ENCODE measurements at places on chromosomes 1 and 21.

GRCh38 chr1:220287129-220287528 lies 14.9 kb upstream of the RAB3GAP2 start:
- no peak for DNase-seq

DNA sequence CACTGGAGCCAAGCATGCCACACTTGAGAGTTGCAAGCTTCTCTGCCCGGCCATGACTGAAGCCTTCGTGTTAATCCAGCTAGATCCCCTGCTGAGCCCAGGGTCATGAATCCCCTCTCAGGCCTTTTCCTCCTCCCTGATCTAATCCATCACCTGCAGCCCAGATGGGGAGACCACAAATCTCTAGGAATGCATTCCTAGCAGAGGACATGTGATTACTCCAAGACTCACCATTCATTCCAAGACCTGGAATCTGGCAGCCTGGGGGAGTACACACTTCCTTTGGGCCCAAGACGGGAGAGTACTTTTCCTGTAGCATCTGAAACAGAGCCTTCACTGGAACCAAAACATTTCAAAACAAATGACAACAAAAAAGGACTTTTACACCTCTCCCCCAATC lies 269.3 kb upstream of the NFIA start:
- no peak for DNase-seq

- DNase-seq: no peak
Observed at GRCh38 chr1:48242141-48242736, 19.7 kb downstream of the SLC5A9 start.

GRCh38 chr1:208599063-208599462 lies 354.9 kb upstream of the PLXNA2 start:
- no peak for DNase-seq

GRCh38 chr1:213266983-213267772 lies 216.1 kb downstream of the RPS6KC1 start:
- no peak for DNase-seq

GRCh38 chr21:34838956-34839820 lies 170.4 kb downstream of the CLIC6 start:
- no peak for DNase-seq

GRCh38 chr1:234315091-234315541 lies 58.1 kb upstream of the COA6 start:
- peak; percentile 52 for DNase-seq

DNA sequence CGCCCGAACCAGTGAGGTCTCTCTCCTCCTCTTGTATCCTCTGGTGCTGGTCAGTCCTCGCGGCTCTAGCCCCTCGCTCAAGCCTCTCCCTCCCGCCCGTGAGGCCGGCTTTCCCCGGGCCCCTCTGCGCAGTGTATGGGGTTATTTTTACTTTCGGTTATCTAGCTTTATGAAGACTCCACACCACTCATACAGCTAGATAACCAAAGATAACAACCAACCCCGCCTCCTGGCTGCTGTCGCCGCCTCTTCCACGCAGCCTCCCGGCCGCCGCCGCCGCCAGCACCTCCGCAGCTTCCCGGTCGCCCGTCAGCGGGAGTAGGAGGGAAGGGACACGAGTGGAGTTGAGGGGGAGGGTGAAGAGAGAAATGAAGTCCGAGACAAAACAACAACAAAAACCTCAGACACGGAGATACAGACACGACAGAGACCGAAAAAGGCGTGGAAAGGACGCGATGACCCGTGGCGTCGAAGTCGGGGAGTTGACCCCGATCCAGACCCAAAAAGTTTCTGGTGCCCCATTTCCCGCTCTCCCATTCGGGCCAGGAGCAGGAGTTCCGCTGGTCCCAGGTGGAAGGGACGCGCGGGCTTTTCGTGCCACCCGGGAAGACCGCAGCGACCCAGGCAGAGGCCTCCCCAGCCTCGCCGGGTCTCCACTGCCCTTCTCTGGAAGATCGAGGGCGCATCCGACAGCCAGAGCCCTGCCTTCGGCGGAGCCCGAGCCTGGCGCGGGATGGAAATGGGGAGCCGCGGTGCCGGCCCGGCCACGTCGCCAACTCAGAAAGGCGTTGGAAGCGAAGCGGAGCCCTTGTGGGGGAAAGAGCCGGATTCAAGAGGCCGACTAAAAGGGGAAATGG lies 51.4 kb downstream of the RHBG start:
- DNase-seq: no peak

GRCh38 chr21:42213082-42213774 lies 5.7 kb upstream of the ABCG1 start:
- no peak for DNase-seq

DNA sequence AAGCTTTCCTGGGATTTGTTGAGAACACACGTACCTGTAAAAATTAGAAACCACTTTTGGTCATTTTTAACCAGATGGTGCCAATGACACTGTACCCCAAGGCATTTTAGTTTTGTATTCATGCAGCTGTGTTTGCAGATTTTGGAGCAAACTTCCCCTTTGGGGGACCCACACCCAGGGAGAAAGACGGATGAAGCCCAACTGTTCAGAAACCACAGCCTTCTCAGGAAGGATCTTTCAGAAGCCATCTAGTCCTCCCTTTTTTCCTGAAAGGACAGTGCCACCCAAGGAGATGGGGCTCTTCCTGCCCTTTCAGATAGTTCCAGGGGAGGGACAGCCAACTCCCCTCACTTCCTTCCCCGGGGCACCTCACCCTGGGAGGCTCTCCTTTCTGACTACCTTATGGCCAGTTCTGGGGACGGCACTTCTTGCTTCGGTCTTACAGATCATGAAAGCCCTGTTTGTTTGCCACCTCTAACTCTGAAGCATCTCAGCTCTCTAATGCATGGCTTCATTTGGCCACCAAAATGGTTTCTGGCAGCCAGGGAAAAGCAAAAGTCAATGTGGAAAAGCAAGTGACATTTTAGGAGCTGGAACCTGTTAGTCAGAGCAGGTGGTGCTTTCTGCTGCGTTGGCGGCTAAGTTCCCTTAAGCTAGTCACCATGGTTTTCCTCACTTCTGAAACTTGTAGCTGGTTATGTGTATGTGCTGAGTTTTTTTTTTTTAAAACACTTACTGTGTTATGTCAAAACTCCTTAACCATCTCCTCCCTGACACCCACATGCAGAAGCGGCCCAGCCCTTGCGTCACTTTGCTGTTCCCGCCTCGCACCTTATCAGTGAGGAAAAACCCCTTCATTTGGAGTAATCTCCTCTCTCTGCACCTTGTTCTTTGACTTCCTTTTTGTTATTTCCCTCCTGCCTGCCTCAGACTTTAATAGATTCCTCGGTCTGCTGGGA lies 10.1 kb downstream of the TMCC2 start:
- no peak for DNase-seq

GRCh38 chr1:22410928-22411495 lies 40.6 kb upstream of the ZBTB40 start:
- no peak for DNase-seq

DNA sequence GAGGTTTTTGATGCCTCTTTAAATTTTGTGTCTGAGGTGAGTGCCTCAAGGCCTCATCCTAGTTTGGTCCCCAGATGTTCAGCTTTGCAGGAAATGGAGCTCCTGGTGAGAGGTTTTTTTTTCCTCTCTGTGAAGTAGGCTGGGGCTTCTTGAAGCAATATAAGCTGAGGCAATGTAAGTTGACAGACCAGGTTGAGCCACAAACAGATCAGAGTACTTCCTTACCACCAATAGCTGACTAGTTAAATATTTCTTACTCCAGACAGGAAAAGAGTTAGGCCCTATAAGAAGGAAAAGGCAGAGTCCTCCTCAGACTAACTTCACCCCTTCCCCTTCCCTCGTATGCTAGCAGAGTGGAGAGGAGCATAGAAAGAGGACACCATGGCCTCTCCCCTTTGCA lies 341.0 kb downstream of the LMO4 start:
- DNase-seq: no peak

- DNase-seq: no peak
Observed at GRCh38 chr1:177044390-177044789, 120.1 kb downstream of the ASTN1 start.

- DNase-seq: no peak
Observed at GRCh38 chr1:169271098-169271497, 96.5 kb downstream of the NME7 start.

DNA sequence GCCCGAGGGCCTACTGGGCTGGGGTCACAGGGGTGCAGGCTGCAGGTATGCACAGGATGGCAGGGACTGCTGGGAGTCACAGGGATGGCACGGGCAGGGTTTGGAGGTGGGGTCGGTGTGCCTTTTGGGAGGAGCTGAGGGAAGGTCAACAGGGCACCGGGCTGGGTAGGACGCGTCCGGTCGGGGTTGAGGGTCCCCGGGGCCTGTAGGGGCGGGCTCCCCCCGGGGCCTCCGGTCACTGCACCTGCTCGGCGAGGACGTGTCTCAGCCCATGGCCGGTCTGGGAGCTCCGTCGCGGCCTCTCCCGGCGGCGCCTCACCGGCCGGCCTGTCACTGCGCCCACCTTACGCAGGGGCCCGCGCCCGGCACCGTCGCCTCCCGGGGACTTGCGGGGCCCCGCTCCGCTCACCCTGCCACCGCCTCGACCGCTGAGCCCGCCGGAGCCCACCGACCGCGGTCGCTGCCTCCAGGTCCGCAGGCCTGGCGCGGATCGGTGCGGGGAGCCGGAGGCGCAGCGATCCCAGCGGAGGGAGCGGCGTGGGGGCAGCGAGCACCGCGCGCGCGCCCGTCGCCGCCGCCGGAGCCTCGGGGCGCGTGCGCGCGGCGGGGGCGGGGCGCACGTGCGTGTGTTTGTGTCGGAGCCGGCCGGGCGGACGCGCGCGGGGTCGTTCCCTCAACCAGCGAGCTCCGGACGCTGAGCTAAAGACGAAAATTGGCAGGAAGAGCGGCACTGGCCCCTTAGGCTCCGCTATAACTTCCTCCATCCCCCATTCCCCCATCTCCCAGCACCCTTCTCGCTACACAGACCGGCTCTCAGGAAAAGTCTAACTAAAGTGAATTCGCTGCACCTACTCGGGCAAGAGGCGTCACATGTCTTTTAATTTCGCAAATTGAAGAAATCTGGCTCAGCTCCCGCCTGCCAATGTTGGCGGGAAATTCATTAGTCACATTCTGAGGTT lies at the start of gene AMIGO1:
TSS of gene AMIGO1 (minus strand) at position 552 of the 959 bp plus-strand sequence. CDS start 815 bp downstream, outside the sequence.
- no peak for DNase-seq

DNA sequence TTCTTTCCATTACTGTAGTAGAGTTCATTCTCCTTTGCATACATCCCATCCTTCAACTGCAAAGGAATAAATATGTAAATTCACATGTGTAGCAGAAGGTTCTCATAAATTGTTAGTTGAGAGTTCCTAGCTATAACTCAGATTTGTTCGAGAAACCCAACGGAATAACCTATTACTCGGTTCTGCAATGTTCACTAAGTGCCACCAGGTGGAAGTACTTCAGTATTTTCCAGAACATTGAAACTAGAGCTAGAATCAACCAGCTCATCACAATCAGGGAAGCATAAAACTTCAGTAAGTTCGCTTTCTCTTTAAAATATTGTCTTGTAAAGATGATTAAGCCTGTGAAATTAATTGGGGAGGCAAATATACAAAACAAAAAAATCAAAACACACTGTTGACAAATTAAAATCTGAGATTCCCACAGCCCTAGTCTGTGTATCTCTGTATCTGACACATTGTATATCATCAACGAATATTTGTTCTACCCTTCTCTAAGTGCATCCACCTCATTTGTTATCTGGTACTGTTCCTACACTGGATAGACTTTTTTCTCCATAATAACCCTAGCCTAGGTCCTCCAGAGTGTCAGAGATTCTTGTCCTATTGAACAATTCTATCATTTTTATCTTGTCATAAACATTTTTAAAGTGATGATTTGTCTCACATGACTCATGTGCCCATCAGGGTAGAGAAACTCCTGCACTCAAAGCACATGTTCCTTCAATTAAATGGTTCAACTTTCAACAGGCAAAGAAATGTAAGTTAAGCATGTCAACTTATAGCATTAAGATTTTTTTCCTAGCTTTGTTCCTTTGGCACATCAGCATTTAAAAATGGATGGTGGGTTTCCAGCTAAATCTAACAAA lies 31.9 kb downstream of the MROH9 start:
- peak; percentile 24 for DNase-seq

DNA sequence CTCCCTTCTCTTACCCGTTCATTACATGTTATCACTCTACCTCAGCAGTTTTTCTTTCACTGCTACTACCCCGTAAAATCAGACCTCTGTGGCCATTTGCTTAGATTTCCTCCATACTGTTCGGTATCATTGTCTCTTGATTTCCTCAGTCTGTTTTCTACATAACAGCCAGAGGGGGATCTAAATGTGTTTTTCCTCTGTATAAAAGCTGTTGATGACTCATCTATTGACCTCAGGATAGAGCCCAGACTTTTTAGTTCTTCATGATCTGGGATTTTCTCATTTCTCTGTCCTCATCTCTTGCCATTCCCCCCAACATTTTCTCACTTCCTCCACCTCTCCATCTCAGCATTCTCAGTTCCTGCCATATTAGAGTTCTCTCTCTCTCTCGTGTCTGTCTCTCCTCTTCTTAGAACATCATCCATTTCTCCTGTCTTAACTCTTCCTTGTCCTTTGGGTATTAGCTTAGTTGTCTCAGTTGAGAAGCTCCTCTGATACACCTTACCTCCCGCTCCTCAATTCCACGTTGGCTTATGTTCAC lies 10.5 kb downstream of the OTUD3 start:
- no peak for DNase-seq

DNA sequence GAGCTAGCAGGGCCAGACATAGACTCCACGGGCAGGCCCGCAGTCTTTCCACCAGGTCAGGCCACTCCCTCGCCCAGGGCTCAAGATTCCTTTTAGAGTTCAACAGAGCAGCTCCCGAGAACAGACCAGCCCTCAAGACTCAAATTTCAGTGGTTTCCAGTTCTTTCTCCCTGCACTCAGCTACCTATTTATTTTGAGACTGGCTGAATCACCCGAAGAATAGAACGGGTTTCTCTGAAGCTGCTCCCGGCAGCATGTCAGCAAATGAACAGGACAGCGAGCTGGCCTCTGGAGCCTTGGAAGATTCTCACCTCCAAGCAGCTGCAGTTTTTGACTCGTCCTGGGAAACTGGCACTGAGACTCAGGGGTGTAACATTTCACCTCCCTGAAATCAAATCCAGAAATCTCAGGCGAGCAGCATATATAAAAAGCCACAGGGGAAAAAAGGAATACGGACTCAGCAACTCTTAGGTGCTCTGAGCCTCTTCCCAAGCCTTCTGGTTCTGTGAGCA lies 177.9 kb downstream of the CLIC6 start:
- DNase-seq: peak; percentile 67

DNA sequence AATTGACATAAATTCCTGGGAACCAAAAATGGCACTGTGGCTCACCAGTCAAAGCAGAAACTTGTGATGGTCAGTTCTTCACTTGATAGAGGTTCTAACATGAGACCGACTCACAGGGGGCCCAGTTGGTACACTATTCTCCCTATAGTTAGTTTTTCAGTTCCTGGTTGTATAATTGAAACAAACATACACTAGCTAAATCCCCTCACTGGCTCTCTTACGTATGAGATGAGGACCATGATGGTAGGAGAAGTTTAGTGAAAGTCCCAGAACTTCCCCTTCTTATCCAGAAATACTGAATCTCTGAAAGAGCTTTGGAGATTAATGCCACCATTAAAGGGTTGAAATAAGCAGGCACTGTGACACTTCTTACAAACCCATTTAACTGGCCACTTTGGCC lies 2.8 kb upstream of the S100B start:
- no peak for DNase-seq

DNA sequence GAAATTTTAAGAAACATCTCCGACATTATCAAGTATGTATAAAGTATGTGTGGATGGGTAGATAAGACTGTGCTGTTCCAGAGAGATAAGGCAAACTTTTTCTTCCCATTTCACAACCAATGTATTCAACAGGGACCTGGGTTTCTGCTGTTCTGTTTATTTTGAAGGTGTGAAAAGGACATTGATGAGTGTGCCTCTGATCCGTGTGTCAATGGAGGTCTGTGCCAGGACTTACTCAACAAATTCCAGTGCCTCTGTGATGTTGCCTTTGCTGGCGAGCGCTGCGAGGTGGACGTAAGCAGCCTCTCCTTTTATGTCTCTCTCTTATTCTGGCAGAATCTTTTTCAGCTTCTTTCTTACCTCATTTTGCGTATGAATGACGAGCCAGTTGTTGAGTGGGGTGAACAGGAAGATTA lies 174.0 kb downstream of the CRB1 start:
- no peak for DNase-seq

All from non-pigmented ciliary epithelial cell (primary cell).